Fibroblast of mammary gland (primary cell): ENCODE measurements at places on chromosomes 12 and 14.

GRCh38 chr14:54672688-54673087 is 105.8 kb downstream of the SAMD4A start:
- peak; percentile 45 for DNase-seq

GRCh38 chr12:8471090-8471489 is 15.3 kb downstream of the CLEC6A start:
- DNase-seq: no peak

DNA sequence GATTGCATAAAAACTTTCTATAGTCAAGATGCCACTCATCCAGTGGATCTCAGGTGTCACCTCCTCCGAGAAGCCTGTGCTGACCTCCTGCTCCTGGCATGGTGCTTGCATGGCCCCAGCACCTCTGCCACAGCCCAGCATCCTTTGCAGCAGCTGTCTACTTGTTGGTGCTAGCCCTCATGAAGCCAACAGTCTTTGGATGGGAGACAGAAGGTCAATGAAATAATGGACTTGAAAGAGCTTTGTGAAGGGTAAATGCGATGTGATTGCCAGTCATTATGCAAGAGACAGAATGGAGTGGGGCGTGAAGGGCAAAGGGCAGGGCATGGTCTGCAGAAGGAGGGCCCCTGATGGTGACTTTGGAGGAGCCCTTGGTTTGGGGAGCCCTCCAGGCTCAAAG is 63.0 kb upstream of the CLMN start:
- DNase-seq: no peak

DNA sequence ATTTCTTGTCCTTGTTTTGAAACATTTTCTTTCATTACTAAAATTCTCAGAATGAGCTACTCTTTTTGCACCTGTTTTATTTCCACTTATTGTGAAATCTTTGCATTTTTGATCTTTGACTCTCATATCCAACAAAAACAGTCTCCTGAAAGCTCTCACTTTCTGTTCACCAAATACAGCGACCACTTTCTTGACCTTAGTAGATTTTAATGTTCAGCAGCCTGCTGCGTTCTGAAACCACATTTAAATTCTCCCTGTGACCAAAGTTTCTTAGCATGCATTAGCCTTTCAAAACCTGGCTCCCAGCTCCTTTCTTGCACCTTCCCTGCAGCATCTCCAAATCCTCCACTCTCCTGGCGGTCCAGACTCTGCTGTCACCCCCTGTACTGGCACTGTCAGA is 404.4 kb upstream of the PDE3A start:
- DNase-seq: no peak

DNA sequence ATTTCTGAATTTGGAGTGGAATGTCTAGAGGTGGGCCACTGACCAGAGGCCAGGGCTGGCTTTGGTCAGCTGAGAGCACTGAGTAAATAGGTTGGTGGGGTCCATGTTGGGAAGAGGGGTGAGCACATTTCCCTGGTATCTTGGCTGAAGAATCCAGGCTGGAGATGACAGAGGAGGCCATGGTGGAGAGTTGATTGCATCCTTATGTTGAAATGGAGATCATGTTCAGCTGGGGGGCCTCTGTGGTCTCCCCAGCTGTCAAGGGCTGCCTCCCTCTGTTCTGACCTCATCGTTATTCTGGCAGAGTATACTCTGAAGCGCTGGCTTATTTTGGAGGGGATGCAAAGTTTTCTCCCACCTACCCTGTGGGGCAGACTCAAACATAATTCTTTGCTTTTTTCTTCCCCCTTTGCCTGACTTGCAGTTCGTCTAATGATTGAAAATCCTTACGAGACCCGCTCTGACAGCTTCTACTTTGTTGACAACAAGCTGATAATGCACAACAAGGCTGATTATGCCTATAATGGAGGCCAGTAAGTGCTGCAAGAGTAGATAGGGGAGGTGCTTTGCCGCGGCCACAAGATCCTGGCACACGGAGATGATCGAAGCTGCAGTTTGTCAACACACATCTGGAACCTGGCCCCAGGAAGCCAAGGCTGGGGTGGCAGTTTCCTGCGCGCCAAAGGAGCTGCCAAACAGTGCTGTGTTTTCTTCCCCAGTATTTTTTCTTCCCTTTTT is 6.0 kb upstream of the ACADS start:
- no peak for DNase-seq

- DNase-seq: no peak
Measured at GRCh38 chr12:31337952-31338351, 12.0 kb upstream of the SINHCAF start.

DNA sequence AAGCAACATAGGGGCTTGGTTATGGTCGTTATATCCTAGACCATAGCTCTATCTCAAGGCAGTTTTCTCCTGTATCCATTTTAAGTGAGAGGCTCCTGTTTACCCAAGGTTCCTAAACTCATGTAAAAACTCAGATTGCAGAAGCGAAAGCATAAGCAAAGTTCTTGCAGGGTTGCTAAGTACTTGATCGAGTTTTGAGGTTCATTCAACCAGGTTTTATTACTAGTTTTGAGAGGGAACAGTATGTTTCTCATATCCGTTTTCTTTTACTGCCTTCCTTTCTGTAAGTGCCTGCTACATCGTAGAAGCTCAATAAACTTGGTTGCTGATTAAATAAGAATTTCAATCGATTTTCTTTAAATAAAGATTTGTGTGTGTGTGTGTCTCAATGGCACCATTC is 5.1 kb downstream of the AKAP3 start:
- no peak for DNase-seq
